Left cardiac atrium (tissue), 4 donors: ENCODE measurements at places on chromosomes 6 and 20. TPM values are rescaled to one million over a fixed set of nuclear protein-coding genes. Genes with fewer than 3 reads are reported as not detected.

SLA2 gene
- 0.37 TPM for total RNA-seq

SEL1L2 gene
- total RNA-seq = not detected

GPX5 gene
- total RNA-seq = not detected

TRIM15 gene
- not detected for total RNA-seq

PRRT1 gene
- 0.77 TPM for total RNA-seq

RSPO3 gene
- 0.94 TPM for total RNA-seq

ASIP gene
- total RNA-seq = 1.5 TPM

SLC17A1 gene
- not detected for total RNA-seq
